ENCODE measurements at places on chromosomes 13 and 19. TPM values are rescaled to one million over a fixed set of nuclear protein-coding genes. Genes with fewer than 3 reads are reported as not detected.

DNA sequence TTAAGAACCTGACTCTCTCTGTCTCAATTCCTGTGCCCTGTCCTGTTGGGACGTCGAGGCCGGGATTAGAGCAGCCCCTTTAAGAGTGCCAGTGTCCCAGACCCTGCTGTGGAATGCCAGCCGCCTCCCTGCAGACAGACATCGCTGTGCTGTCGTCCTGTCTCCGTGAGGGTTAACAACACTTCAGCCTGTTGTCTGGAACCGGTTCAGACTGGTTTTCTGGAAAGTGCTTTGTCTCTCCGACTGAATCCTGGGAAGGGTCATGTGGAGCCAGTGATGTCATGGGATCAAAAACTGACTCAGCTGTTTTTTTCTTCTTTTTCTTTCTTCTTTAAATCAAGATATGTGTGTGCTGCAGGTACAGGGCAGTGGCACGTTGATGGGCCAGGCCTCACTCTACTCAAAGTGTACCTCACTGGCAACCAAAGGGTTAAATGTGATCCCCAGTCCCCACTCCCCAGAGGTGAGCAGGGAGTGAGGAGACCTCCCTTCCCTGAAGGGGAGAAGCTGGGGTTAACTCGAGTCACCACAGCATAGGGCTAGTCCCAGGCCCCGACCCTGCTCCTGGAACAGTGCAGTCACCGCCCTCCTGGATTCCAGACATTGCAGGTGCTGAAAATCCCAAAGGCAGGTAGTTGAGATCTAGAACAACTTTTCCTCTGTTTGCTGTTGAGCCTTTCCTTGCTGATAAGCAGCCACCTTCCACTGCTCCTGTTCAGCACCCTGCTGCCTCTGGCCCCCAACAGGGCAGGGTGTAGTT, 50.8 kb downstream of the TSSK6 start:
- DNase-seq: peak; percentile 92
- H3K4me3 ChIP-seq: no peak overlapping the region
- H3K4me1 ChIP-seq: peaks cover 65% of the 10 kb centered on the region
- H3K27ac ChIP-seq: peak overlapping the region; percentile 90
- H3K27me3 ChIP-seq: no peaks in the 10 kb centered on the region

GRCh38 chr19:43768273-43769050, 12.3 kb downstream of the KCNN4 start:
- DNase-seq: peak; percentile 72
- no peaks in the 10 kb centered on the region for H3K27me3 ChIP-seq
- no peak overlapping the region for H3K4me3 ChIP-seq
- H3K36me3 ChIP-seq: peaks cover 38% of the 10 kb centered on the region
- peaks cover 31% of the 10 kb centered on the region for H3K4me1 ChIP-seq
- H3K27ac ChIP-seq: peak overlapping the region; percentile 77

GRCh38 chr19:39444598-39445195, 685 bp upstream of the SUPT5H start:
- peak overlapping the region; percentile 96 for H3K27ac ChIP-seq
- H3K27me3 ChIP-seq: no peaks in the 10 kb centered on the region
- H3K4me3 ChIP-seq: peak overlapping the region; percentile 84

GRCh38 chr13:97474349-97474980, 40.5 kb downstream of the RAP2A start:
- DNase-seq: peak; percentile 47
- H3K36me3 ChIP-seq: no peaks in the 10 kb centered on the region
- H3K27ac ChIP-seq: no peak overlapping the region
- H3K4me3 ChIP-seq: no peak overlapping the region
- H3K4me1 ChIP-seq: no peaks in the 10 kb centered on the region

DNA sequence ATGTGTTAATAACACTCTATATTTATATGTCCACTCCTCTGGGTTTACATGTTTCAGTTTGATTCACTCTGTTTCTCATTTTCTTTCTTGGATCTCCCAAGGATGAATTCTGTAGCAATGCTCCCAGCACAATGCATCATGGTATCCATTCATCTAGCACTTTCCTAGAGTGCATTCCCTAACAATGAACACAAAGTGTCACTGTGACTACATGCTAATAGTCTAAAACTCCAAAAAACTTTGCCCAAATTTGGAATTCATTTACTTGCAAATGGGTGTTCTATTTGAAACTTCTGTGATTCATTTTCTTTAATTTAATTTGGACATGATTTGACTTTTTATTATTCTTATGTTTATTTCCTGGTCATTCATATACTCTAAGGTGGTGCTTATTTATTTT, 286.3 kb downstream of the POU4F1 start:
- no peak for DNase-seq
- no peaks in the 10 kb centered on the region for H3K27me3 ChIP-seq
- H3K27ac ChIP-seq: no peak overlapping the region

GRCh38 chr19:18596752-18597157, 8.2 kb downstream of the REX1BD start:
- H3K4me3 ChIP-seq: no peak overlapping the region
- peak; percentile 67 for DNase-seq
- H3K4me1 ChIP-seq: peaks cover 20% of the 10 kb centered on the region

DNA sequence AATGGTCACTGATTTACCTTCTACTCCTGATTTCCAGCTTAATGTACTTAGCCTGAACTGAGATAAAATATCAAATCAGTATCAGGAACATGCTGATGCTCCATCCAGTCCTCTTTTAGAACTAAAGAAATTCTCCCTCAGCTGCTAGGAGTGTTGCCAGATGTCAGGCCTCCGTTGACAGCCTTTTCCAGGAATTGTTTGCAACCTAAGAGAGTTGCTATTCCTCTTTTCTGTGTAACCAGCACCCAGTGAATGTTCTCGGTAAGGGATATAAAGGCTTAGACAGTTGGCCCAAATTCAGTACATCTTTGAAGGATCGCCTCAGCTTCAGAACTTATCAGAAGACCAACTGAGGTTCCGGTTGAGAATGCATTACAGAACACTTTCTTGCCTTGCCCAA, 559.0 kb downstream of the PCDH17 start:
- no peak overlapping the region for H3K4me3 ChIP-seq
- H3K27ac ChIP-seq: no peak overlapping the region
- no peaks in the 10 kb centered on the region for H3K36me3 ChIP-seq
- peak; percentile 15 for DNase-seq
- H3K4me1 ChIP-seq: no peaks in the 10 kb centered on the region

GRCh38 chr13:114097212-114097892, 35.1 kb downstream of the RASA3 start:
- H3K27ac ChIP-seq: no peak overlapping the region
- no peak for DNase-seq
- H3K4me3 ChIP-seq: no peak overlapping the region

GRCh38 chr13:28529836-28530235, 34.9 kb upstream of the FLT1 start:
- peaks cover 24% of the 10 kb centered on the region for H3K4me1 ChIP-seq
- DNase-seq: no peak
- H3K27me3 ChIP-seq: peaks cover 7% of the 10 kb centered on the region
- no peaks in the 10 kb centered on the region for H3K36me3 ChIP-seq
- H3K27ac ChIP-seq: no peak overlapping the region

DNA sequence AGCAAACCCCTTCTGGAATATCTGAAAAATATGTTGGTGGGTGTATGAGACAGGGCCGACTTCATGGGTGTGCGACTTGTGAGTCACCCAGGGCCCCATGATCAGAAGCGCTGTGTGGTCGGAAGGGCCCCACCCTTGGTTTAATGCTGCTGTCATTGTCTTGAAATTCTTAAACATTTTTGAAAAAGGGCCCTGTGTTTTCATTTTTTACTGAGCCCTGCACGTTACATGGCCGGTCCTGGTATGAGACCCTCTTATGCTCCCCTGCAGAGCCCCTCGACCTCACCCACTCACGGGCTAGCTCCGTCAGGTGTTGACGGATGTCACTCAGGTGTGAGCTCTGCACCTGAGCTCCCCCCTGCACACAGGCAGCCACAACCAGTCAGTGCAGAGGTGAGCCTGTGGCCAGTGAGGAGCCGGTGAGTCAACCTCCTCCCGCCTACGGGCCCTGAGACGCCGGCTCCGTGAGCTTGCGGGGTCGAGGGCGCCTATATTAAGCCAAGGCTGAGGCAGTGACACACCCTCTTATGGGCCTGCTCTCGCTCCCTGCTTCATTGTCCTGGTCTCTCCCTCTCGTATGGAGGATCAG, 27.7 kb downstream of the GADD45B start:
- DNase-seq: peak; percentile 88
- no peak overlapping the region for H3K4me3 ChIP-seq
- peaks cover 9% of the 10 kb centered on the region for H3K4me1 ChIP-seq
- H3K36me3 ChIP-seq: no peaks in the 10 kb centered on the region
- H3K27ac ChIP-seq: no peak overlapping the region
- no peaks in the 10 kb centered on the region for H3K27me3 ChIP-seq

GRCh38 chr13:30796631-30797601, 61.6 kb downstream of the ALOX5AP start:
- H3K27ac ChIP-seq: peak overlapping the region; percentile 38
- no peaks in the 10 kb centered on the region for H3K27me3 ChIP-seq
- H3K4me1 ChIP-seq: peaks cover 35% of the 10 kb centered on the region
- H3K4me3 ChIP-seq: no peak overlapping the region

DNA sequence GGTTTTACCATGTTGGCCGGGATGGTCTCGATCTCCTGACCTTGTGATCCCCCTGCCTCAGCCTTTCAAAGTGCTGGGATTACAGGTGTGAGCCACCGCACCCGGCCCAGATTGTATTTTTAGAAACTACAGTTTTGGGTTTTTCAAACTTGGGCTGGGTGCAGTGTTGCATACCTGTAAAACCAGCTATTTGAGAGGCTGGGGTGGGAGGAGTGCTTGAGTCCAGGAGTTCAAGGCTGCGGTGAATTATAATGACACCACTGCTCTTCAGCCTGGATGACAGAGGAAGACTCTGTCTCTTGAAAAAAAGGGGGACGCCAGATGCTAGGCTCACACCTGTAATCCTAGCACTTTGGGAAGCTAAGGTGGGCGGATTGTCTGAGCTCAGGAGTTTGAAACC, 4.2 kb downstream of the CHAF1A start:
- no peak for DNase-seq
- H3K27me3 ChIP-seq: no peaks in the 10 kb centered on the region
- H3K27ac ChIP-seq: no peak overlapping the region
- peaks cover 15% of the 10 kb centered on the region for H3K4me1 ChIP-seq
- peaks cover 26% of the 10 kb centered on the region for H3K36me3 ChIP-seq
- H3K4me3 ChIP-seq: no peak overlapping the region

DNA sequence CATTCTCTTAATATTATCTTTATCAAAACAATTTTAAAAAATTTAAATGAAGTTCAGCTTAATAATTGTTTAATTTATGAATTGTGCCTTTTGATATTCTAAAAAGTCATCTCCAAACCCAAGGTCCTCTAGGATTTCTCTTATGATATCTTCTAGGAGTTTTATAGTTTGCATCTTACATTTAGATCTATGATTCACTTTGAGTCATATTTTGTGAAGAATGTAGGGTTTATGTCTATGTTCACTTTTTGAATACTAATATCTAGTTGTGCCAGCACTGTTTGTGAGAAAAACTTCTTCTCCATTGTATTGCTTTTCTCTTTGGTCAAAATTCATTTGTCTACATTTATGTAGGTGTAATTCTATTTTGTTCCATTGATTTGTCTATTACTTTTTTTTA, 1068.4 kb upstream of the SPRY2 start:
- H3K27ac ChIP-seq: no peak overlapping the region
- H3K27me3 ChIP-seq: no peaks in the 10 kb centered on the region
- no peaks in the 10 kb centered on the region for H3K36me3 ChIP-seq
- no peak for DNase-seq
- H3K4me1 ChIP-seq: no peaks in the 10 kb centered on the region
- no peak overlapping the region for H3K4me3 ChIP-seq

- DNase-seq: no peak
- H3K36me3 ChIP-seq: no peaks in the 10 kb centered on the region
- no peak overlapping the region for H3K4me3 ChIP-seq
- no peaks in the 10 kb centered on the region for H3K4me1 ChIP-seq
- H3K27me3 ChIP-seq: no peaks in the 10 kb centered on the region
These were observed 73.8 kb upstream of the FAM216B start for GRCh38 chr13:42707586-42707985.

DNA sequence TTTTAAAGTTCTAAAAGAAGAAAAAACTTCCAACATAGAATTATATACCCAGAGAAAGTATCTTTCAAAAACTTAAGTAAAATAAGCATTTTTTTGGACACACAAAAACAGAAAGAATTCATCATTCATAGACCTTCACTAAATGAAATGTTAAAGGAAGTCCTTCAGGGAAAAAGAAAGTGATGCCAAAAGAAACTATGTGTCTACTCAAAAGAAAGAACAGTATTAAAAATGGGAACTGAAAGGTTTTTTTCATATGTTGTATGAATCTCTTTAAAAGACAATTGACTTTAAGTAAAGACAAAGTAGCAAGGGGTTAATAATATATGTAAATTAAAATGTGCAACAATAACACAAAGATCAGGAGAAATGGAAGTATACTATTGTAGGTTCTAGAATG, 96.5 kb downstream of the DHRS12 start:
- no peak overlapping the region for H3K4me3 ChIP-seq
- H3K36me3 ChIP-seq: peaks cover 7% of the 10 kb centered on the region
- no peaks in the 10 kb centered on the region for H3K27me3 ChIP-seq
- no peak for DNase-seq
- H3K27ac ChIP-seq: no peak overlapping the region

DNA sequence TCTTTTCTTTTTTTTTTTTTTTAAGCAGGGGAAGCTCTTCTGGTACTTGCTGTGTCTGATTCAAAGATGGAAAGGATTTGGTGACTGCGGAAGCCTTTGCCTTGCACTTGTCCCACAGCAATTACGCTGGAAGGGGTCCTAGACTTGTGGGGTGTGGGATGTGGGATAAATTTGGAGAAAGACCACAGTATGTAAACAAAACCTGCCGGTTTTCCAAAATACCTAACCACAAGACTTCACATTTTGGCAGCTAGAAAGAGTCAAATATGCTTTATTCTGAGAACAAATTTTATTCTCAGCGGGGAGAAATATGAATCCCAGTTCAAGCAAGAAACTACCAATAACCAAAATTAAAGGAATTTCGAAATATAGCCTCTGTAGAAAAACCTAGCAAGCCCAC, 176.5 kb downstream of the SPRY2 start:
- no peaks in the 10 kb centered on the region for H3K4me1 ChIP-seq
- DNase-seq: no peak
- no peak overlapping the region for H3K4me3 ChIP-seq
- H3K36me3 ChIP-seq: no peaks in the 10 kb centered on the region

- no peaks in the 10 kb centered on the region for H3K36me3 ChIP-seq
- no peak overlapping the region for H3K4me3 ChIP-seq
- H3K27ac ChIP-seq: no peak overlapping the region
- no peaks in the 10 kb centered on the region for H3K27me3 ChIP-seq
- no peak for DNase-seq
These were observed 836.4 kb downstream of the SLITRK6 start for GRCh38 chr13:84962849-84963248.

SMIM44 gene
- not detected for polyA plus RNA-seq

RYR1 gene
- 0.68 TPM for polyA plus RNA-seq

KCTD4 gene
- polyA plus RNA-seq: not detected

CCNA1 gene
- polyA plus RNA-seq: 0.23 TPM

NRTN gene
- 4.0 TPM for polyA plus RNA-seq

KIR2DL3 gene
- not detected for polyA plus RNA-seq

CEACAM16 gene
- polyA plus RNA-seq: not detected

MEIOSIN gene
- polyA plus RNA-seq: not detected

Measured in stomach (tissue), 19 donors.